Activated CD4-positive, alpha-beta memory T cell treated with anti-CD3 and anti-CD28 coated beads, Interleukin-2, amount 10 ng/mL, durations not matched to agents 7 days and 5 days (primary cell): ENCODE measurements at places on chromosomes 5 and 9. TPM values are rescaled to one million over a fixed set of nuclear protein-coding genes. Genes with fewer than 3 reads are reported as not detected.

GRCh38 chr5:161598686-161599085 lies 52.2 kb upstream of the GABRB2 start:
- no peak for DNase-seq
- no peaks in the 10 kb centered on the region for H3K36me3 ChIP-seq
- H3K27me3 ChIP-seq: no peaks in the 10 kb centered on the region
- H3K4me3 ChIP-seq: no peak overlapping the region
- no peaks in the 10 kb centered on the region for H3K4me1 ChIP-seq

- H3K36me3 ChIP-seq: no peaks in the 10 kb centered on the region
- no peak for DNase-seq
- H3K27ac ChIP-seq: no peak overlapping the region
- H3K4me3 ChIP-seq: no peak overlapping the region
- H3K27me3 ChIP-seq: peaks cover 4% of the 10 kb centered on the region
Measured at GRCh38 chr9:120263836-120264235, 316.1 kb downstream of the CDK5RAP2 start.

- no peaks in the 10 kb centered on the region for H3K4me1 ChIP-seq
- H3K4me3 ChIP-seq: no peak overlapping the region
- peaks cover 12% of the 10 kb centered on the region for H3K27me3 ChIP-seq
- H3K27ac ChIP-seq: no peak overlapping the region
- DNase-seq: no peak
Measured at GRCh38 chr5:66406761-66407336, 189.3 kb upstream of the MAST4 start.

- no peak for DNase-seq
- no peaks in the 10 kb centered on the region for H3K4me1 ChIP-seq
Measured at GRCh38 chr5:59709846-59710245, 183.7 kb downstream of the PDE4D start.

DNA sequence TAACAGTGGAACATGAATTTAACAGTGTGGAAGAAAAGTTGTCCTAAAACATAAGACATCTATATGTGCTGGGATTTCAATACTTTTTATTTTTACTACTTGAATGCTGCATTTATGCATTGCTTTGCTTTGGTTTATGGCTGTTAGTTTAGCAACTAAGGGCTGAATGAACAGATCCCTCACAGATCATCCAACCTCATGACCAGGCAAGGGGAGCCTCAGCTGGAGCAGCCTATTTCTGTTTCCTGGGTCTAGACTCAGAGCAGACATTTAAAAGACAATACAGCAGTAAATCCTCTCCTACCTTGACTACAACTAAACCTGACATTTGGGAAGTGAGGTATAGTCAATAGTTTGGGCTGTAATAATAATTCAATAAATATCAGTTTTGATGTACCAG lies 163.3 kb downstream of the AUH start:
- peaks cover 48% of the 10 kb centered on the region for H3K4me1 ChIP-seq
- H3K36me3 ChIP-seq: peaks cover 52% of the 10 kb centered on the region
- H3K4me3 ChIP-seq: no peak overlapping the region
- no peak for DNase-seq
- H3K27ac ChIP-seq: no peak overlapping the region

DNA sequence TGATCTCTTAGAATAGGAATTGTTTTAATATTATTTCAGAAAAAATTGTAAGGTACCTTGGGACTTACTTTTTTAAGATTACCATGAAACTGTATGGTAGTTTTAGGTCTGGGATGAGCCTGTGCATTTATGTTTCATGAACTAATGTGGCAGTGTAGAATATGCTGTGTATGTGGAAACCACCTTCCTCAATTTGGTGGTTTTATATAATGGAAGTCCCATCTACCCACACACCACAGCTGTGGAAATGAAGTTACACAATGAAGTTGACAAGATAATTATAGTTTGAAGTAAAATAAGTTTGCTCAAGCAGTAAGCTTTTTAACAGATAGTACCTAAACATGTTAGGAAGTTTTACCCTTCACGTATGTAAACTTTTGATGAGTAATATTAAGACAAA lies 24.4 kb downstream of the WDR36 start:
- H3K36me3 ChIP-seq: peaks cover 37% of the 10 kb centered on the region
- H3K4me1 ChIP-seq: no peaks in the 10 kb centered on the region
- H3K4me3 ChIP-seq: no peak overlapping the region
- no peaks in the 10 kb centered on the region for H3K27me3 ChIP-seq
- no peak for DNase-seq
- no peak overlapping the region for H3K27ac ChIP-seq

- no peak for DNase-seq
- no peaks in the 10 kb centered on the region for H3K4me1 ChIP-seq
Measured at GRCh38 chr5:37637165-37637845, 202.5 kb downstream of the GDNF start.

GRCh38 chr5:1121891-1122290 lies 10.0 kb upstream of the SLC12A7 start:
- no peak overlapping the region for H3K4me3 ChIP-seq
- H3K36me3 ChIP-seq: no peaks in the 10 kb centered on the region
- no peak for DNase-seq
- H3K27ac ChIP-seq: no peak overlapping the region
- peaks cover 10% of the 10 kb centered on the region for H3K27me3 ChIP-seq
- no peaks in the 10 kb centered on the region for H3K4me1 ChIP-seq

GRCh38 chr5:133155326-133155969 lies 103.6 kb downstream of the HSPA4 start:
- H3K4me1 ChIP-seq: no peaks in the 10 kb centered on the region
- no peak for DNase-seq
- no peak overlapping the region for H3K4me3 ChIP-seq
- no peaks in the 10 kb centered on the region for H3K27me3 ChIP-seq

GRCh38 chr9:137745541-137745991 lies 126.8 kb downstream of the EHMT1 start:
- H3K27me3 ChIP-seq: no peaks in the 10 kb centered on the region
- peak; percentile 34 for DNase-seq
- H3K4me3 ChIP-seq: no peak overlapping the region
- peak overlapping the region; percentile 37 for H3K27ac ChIP-seq

DNA sequence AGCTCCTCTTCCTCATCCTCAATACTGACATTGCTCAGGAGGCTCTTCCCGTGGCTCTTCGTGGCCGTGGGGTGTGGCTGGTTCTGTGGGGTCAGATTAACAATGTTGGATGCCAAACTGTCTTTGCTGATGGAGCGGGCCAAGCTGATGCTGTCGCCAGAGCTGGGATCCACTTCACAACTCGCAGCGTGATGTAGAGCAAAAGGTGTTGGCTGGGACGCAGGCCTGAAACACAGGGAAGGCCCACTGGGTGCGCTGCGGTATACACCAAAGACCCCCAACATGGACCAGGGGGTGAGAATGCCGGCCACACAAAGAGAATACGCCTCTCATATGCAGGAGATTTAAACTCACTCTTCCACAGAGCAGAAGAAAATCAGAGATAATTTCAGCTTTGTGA lies 84.3 kb downstream of the CAMSAP1 start:
- H3K27ac ChIP-seq: no peak overlapping the region
- H3K27me3 ChIP-seq: no peaks in the 10 kb centered on the region
- H3K36me3 ChIP-seq: peaks cover 22% of the 10 kb centered on the region
- no peaks in the 10 kb centered on the region for H3K4me1 ChIP-seq

- H3K27ac ChIP-seq: no peak overlapping the region
- no peak overlapping the region for H3K4me3 ChIP-seq
- H3K27me3 ChIP-seq: peaks cover 4% of the 10 kb centered on the region
- no peak for DNase-seq
- no peaks in the 10 kb centered on the region for H3K4me1 ChIP-seq
- H3K36me3 ChIP-seq: no peaks in the 10 kb centered on the region
Measured at GRCh38 chr9:22383718-22384117, 62.9 kb upstream of the DMRTA1 start.

GRCh38 chr9:123316053-123316718 lies 39.8 kb upstream of the CRB2 start:
- H3K36me3 ChIP-seq: no peaks in the 10 kb centered on the region
- no peak for DNase-seq
- no peaks in the 10 kb centered on the region for H3K27me3 ChIP-seq
- H3K4me1 ChIP-seq: peaks cover 25% of the 10 kb centered on the region
- no peak overlapping the region for H3K4me3 ChIP-seq
- no peak overlapping the region for H3K27ac ChIP-seq

NUTM2F gene
- not detected for total RNA-seq
